Smooth muscle cell of trachea (primary cell): ENCODE measurements at places on chromosomes 3 and 15. TPM values are rescaled to one million over a fixed set of nuclear protein-coding genes. Genes with fewer than 3 reads are reported as not detected.

ROPN1 gene
- not detected in 2 replicates for total RNA-seq

OR5K1 gene
- not detected in 2 replicates for total RNA-seq

FANCD2 gene
- total RNA-seq, result 2.8 and 25.7 TPM in 2 replicates

APBA2 gene
- total RNA-seq, result 2.5 and 12.2 TPM in 2 replicates

CNTN6 gene
- under 0.01 TPM in 1 of 2 replicates, not detected in the other for total RNA-seq

ATP13A5 gene
- total RNA-seq, result not detected in 2 replicates

DAZL gene
- total RNA-seq, result not detected in 2 replicates

GABRR3 gene
- total RNA-seq, result not detected in 2 replicates

HGD gene
- total RNA-seq, result 0.17 and 0.29 TPM in 2 replicates

RBSN gene
- 25.5 and 26.3 TPM in 2 replicates for total RNA-seq

SLC6A20 gene
- total RNA-seq, result under 0.01 TPM in 1 of 2 replicates, not detected in the other
